ENCODE measurements at places on chromosomes 1 and 21.

- no peak for DNase-seq
Observed at GRCh38 chr21:46156378-46156645, 933 bp upstream of the FTCD start.

GRCh38 chr21:16086121-16086520 is 356.3 kb downstream of the USP25 start:
- DNase-seq, result peak; percentile 49

- no peak for DNase-seq
Observed at GRCh38 chr1:114750780-114751179, 7.0 kb downstream of the CSDE1 start.

- peak; percentile 40 for DNase-seq
Observed at GRCh38 chr1:12276225-12276624, 46.4 kb downstream of the VPS13D start.

- no peak for DNase-seq
Observed at GRCh38 chr1:175373786-175374623, 181.4 kb upstream of the KIAA0040 start.

- DNase-seq, result no peak
Observed at GRCh38 chr1:204725821-204726448, 40.4 kb upstream of the LRRN2 start.

- DNase-seq, result no peak
Observed at GRCh38 chr1:92482665-92483609, 3.8 kb downstream of the GFI1 start.

GRCh38 chr1:233614743-233615521 is 1.0 kb downstream of the KCNK1 start:
- no peak for DNase-seq

DNA sequence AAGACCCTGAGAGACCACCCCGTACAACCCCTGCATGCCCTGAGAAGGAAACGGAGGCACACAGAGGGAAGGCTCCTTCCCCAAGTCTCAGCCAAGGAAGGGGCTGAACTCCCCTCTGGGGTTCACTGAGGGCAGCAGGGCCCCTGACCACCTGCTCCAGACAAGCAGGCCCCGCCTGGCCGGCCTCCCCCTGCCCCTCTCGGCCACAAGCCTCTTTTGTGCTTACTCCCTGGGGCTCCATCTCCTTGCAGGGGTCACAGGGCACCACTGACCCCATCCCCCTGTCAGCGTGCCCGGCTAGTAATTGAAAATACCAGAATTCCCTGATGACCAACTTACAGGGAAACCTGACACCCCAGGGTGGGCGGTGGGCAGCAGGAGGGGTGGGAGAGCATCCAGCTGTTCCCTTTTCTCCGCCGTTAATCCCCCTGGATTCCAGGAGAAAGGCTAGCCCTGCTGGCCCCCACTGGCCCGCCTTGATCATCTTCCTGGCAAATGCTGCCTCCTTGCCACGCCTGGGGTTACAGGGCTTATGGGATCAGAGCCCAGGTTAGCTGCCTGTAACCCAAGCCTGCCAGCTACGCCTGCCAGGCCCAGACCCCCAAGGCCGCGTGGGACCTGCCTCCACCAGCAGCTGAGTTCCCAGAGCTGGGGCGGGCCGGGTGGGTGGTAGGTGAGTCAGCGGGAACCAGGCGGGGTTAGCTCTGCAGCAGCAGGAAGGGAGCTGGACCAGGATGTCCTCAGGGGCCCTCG is 96.1 kb downstream of the LACTBL1 start:
- peak; percentile 61 for DNase-seq
